T-helper 9 cell (primary cell): ENCODE measurements at places on chromosomes 12 and 14.

DNA sequence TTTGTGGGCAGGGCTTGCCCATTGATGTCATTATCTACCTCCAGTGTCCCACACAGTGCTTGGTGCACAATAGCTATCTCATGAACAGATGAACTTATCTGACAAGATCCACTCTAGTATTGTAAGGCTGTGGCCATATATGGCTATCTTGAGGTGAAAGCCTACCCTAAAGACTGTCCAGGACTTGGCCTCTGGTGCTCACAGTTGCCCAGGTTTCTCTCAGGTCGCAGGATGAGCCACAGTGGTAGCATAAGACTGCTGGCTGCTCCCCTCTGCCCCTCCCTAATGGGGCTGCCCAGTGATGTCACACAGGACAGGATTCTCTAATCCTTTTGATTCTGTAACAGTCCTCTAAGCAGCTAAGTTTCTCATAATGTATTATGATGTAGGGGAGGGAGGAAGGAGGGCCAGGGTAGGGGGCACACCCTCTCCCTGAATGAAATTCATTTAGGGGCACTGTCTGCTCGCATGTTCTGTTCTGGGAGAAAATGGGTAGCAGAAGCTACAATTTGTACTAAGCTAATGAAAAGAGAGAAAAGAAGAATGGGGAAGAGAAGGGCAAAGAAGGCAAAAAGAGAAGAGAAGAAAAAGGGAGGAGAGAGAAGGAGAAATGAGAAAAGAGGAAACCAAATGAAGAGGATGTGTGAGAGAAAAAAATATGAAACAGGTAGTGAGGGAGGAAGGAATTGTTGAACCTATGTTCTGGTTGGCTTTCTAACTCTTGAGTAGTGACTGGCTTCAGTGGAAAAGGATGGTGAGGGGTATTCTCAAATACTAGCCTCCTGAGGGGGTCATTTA is 3.4 kb upstream of the PPM1A start:
- DNase-seq = no peak

- DNase-seq = no peak
These were observed 6.4 kb upstream of the TTC8 start for GRCh38 chr14:88818018-88818417.

GRCh38 chr14:77212943-77213678 is 31.5 kb downstream of the TMEM63C start:
- no peak for DNase-seq

- no peak for DNase-seq
These were observed 17.4 kb downstream of the ACVRL1 start for GRCh38 chr12:51924551-51925319.

GRCh38 chr12:72197790-72198189 is 74.4 kb upstream of the TRHDE start:
- DNase-seq = no peak

GRCh38 chr12:116922194-116922897 is 11.6 kb downstream of the FBXW8 start:
- no peak for DNase-seq

GRCh38 chr14:104464907-104465306 is 114.7 kb upstream of the C14orf180 start:
- no peak for DNase-seq

- DNase-seq = no peak
These were observed 544.7 kb downstream of the ETNK1 start for GRCh38 chr12:23169696-23170013.

DNA sequence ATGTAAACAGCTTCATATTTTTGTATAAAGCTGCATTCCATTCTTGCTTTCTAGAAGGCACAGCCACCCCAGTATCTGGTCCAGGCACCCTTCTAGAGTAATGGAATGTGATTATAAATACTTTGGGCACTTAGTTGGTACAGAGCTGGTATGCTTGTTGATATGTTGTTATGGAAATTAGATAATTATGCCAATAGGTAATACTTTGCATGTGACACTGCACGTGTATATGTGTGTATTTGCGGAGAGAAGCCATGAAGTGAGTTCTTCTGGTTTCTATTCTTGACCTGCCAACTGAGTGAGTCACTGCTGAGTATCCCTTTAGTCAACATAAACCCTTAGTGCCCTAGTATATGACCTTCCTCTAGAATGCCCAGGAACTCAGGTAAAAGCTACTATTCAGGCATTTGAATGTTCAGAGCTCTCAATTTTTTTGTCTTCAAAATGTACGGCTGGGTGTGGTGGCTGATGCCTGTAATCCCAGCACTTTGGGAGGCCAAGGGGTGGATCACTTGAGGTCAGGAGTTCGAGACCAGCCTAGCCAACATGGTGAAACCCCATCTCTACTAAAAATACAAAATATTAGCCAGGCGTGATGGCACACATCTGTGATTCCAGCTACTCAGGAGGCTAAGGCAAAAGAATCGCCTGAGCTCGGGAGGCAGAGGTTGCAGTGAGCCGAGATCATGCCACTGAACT is 6.2 kb upstream of the TCP11L2 start:
- DNase-seq = no peak

DNA sequence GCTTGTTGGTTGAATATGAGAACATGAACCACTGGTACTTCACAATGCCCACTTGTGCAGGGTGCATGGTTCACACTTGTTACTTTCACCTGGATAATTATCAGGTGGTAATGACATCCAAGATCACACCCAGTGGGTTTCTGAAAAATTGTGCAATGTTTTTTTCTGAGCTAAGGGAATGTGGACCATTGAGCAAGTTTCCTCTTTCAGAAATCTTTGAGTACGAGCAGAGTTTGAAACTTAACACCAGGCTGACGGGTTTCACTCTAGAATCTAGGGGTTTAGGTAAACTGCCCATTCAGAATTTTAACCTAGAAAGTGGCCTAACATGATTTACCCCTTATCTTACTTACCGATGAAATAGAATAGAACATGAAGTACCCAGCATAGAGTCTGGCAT is 389.6 kb downstream of the PAWR start:
- DNase-seq = no peak

DNA sequence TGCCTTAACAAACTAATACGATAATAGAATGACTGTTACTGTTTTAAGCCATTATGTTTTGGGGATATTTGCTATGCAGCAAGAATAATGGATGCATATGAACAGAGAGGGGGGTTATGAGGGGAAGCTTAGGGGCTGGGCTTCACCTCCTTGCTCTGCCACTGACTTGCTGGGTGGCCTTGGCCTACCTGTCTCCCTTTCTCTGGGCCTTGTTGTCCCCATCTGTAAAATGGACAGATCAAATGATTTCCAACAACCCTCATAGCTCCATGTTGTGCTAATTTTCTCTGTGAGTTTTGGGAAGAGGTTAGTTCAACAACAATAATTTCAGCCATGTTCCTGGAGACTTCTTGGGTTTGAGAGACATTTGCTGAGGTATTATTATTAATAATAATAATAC is 119.6 kb downstream of the VRK1 start:
- no peak for DNase-seq

GRCh38 chr12:103965255-103965589 is 450 bp upstream of the TDG start:
- no peak for DNase-seq
